EL (cell line): ENCODE measurements at places on chromosomes 11 and 22.
A peak's percentile ranks its signal among the peaks of the same experiment; 100 is the strongest.

GRCh38 chr11:129375751-129376657 lies at the start of gene BARX2:
BARX2 (plus strand) TSS chr11:129375848; CDS start chr11:129376036, 188 bp downstream.
- peak; percentile 32 for DNase-seq

DNA sequence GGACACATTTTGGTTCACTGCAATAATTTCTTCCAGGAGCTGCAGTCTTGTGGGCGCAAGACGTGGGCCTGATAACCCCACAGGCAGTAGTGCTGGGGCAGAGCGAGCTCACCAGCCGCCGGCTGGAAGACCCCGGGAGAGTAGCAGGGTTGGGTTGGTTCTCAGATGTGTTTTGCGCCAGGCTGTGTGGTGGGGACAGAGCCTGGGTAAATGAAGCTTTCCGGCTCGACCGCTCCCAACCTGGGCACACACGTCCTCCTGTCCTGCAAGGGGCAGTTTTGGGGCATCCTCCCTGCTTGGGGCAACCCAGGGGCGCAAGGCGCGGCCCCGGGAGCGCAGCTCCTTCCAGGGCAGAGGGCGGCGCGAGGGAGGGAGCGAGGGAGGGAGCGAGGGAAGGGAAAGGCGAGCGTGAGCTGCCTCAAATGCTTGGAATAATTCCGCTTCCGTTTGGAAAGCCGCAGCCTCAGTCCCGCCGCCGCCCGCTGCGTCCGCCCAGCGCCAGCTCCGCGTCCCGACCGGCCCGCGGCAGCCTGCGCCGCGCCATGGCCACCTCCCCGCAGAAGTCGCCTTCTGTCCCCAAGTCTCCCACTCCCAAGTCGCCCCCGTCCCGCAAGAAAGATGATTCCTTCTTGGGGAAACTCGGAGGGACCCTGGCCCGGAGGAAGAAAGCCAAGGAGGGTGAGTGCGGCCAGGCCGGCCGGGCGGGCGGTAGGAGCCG lies at the start of gene PARVA:
PARVA (plus strand) TSS at position 466 of the 718 bp plus-strand sequence; CDS start at position 543, 77 bp downstream.
- peak; percentile 90 for DNase-seq

- DNase-seq: no peak
Measured at GRCh38 chr11:120044011-120044675, 93.8 kb downstream of the TRIM29 start.

DNA sequence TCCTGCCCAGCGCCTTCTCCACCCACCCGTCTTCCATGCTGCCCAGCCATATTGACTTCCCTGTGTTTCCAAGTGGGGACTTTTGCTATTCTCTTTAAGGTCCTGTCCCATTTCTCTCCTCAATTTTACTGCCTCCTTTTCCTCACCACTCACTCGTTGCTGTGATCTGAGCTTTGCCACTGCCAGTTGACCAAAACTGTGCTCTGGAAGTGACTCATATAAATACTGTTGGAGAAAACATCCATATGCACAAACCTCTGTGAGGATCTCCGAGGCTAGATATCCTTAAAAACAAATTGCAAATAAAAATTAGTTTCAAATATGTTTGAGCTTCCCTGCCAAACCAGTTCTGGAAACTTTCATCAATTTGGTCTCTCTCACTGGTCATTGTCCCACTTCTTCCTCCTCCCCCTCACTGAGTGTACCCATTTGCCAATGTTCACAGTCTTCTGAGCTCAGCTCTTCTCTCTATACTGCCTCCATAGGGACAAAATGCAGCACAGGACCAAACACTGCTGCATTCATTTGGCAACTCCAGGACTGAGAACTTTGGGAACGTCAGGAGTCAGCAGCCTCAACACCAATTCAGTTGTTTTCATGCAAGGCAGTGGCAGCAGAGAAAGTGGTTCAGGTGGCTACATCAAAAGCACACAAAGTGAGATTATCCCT lies 34.0 kb upstream of the MMP13 start:
- DNase-seq: peak; percentile 62

- DNase-seq: no peak
Measured at GRCh38 chr11:128550261-128550821, 37.0 kb downstream of the ETS1 start.

GRCh38 chr11:76654298-76654851 lies 16.2 kb downstream of the LRRC32 start:
- DNase-seq: no peak

- no peak for DNase-seq
Measured at GRCh38 chr11:17428925-17429324, 40.5 kb upstream of the KCNJ11 start.

GRCh38 chr22:19522190-19522880 lies 1.9 kb downstream of the CLDN5 start:
- DNase-seq: no peak

DNA sequence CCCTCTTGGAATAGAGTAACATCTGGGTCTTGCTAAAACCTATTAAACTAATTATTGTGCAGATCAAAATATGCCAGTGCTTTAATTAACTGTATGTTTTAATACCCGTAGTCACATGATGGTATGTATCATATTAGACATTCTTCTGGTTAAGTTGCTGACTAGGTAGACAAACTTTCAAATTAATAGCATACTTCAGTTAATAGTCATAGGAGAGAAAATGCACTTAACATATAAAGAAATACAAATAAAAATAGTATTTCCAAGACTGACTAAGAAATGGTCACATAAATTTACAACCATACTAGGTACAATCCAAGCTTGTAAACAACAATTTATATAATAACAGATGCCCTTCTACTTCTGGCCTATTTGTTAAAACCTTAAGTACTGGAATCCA lies 7.6 kb upstream of the EXPH5 start:
- DNase-seq: peak; percentile 47

- no peak for DNase-seq
Measured at GRCh38 chr11:71251761-71252268, 562 bp downstream of the SHANK2 start.

DNA sequence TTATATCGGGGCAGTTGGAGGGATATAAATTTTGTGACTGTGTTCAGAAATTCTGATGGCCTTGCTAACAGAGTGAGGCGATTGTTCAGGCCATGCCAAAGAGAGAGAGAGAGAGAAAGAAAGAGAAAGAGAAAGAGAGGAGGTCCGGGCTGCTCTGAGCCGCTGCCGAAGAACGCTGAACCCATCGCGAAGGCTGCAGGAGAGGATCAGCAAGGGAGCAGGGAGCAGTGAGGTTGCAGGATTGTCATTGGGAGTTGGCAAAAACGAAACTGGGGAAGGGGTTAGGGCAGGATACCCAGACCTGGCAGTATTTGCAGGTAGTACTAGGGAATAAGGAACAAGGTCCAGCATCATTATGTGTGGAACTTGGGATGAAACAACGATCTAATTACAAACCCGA lies 537.1 kb downstream of the INSC start:
- no peak for DNase-seq

GRCh38 chr22:22431271-22432220 lies 77.0 kb downstream of the ZNF280B start:
- peak; percentile 49 for DNase-seq

DNA sequence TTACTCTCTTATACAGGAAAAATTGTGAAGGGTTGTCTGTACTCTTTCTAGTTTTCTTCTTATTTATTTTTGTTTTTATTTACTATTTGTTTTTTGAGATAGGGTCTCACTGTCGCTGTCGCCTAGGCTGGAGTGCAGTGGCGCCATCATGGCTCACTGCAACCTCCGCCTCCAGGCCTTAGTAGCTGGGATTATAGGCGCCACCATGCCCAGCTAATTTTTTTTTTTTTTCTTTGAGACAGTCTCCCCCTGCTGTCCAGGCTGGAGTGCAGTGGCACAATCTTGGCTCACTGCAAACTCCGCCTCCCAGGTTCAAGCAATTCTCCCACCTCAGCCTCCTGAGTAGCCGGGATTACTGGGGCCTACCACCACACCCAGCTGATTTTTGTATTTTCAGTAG lies 18.4 kb downstream of the CUL5 start:
- no peak for DNase-seq

DNA sequence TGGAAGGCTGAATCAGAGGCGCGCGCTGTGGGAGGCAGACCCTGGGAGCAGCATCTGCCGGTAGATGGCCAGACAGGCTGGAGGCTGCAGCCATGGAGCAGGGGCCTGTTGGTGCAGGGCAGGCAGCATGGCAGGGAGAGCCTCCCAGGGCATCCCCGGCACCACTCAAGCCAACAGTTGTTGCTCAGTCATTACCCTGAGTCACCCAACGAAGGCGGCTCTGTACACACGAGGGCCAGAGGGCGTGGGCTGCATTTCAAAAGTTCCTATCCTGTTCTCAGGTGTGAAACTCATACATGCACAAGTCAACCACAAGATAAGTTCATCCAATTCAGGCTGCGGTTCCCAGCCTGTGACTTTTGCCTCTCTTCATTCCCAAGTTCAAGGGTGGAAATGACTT lies 2.6 kb downstream of the ANO1 start:
- DNase-seq: no peak

DNA sequence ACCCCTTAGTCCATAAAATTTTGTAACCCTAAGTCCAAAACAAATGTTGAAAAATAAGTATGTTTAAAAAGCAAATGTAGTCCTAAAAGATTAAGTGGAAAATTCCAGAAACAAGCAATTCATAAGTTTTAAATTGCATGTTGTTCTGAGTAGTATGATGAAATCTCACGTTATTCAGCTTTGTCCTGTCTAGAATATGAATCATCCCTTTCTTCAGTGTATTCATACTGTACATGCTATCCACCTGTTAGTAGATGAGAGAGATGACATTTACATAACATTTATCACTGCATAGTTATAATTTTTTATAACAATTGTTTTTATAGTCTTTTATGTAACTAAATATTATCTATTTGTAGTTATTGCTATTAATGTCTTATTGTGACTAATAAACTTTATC lies 622.3 kb upstream of the CHORDC1 start:
- DNase-seq: no peak

- no peak for DNase-seq
Measured at GRCh38 chr11:42625757-42626665, 685.8 kb upstream of the API5 start.

GRCh38 chr11:12897390-12897789 lies 111.7 kb upstream of the RASSF10 start:
- no peak for DNase-seq

DNA sequence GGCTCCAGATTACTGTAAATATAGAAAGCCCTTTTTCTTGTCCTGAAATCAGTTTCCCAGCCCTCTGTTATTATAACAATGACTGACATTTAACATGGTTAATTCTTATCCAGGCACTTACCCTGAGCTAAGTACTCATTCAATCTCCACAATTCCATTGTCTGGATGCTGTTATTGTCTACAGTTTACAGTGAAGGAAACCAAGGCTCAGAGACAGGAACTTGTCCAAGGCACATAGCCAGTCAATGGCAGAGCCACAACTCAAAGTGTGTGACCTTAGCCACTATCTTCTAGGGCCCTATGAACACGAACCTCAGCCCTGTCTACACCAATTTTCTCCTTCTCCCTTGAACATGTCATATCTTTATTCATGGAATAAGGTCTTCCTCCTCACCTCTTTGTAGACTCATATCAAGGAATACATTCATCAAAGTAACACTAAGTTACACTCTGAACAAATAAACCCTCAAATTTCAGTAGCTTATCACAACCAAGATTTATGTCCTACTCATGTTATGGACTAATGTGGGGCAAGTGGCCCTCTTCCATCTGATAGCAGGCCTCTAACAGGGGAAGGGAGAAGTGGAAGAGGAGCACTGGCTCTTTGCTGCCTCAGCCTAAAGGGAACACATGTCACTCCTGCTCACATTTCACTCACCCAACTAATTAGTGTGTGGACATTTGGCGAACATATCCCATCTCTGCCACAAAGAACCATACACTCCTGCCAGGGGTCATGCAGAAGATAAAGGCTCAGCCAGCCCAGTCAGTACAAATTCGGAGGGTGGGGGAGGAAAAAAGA lies 39.3 kb upstream of the APLNR start:
- DNase-seq: no peak

GRCh38 chr11:110951950-110952503 lies 239.8 kb upstream of the ARHGAP20 start:
- no peak for DNase-seq

GRCh38 chr22:42919199-42919598 lies 62.1 kb upstream of the ARFGAP3 start:
- DNase-seq: peak; percentile 44

DNA sequence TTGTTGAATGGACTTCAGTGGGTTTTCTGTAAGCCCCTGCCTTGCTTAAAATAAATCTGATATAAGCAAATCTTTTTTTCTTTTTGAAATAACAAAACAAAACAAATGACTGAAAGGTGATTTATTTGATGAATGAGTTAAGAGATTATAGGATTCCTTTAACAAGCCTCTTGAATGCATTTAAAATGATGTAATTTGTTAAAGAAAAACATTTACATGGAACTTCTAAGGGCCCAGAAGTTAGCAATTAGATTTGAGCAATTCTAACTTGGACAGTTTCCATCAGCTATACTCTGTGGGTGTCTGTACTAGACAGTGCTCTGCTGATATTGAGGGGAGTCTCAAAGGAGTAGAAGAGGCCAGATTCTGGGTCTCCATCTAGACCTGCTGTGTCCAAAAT lies 143.5 kb upstream of the RAG2 start:
- DNase-seq: no peak

GRCh38 chr11:130260080-130260627 lies 54.6 kb downstream of the ZBTB44 start:
- no peak for DNase-seq

DNA sequence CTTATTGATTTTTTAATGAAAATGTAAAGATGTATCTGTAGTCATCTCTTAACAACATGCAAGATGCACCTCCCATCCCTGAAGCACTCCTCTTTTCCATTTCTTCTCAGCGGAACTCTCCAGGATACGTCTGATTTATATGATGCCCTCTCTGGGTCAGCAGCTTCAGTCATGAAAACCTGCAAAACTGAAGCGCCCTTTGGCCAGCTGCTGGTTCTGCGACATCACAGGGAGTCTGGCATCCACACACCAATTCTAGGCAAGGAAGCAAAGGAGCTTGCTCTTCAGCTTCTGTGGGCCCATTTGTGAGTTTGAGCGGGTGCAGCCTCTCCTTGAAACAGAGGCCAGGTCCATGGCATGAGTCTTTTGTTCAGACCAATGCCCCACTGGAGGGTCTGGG lies 1253.3 kb downstream of the TBC1D22A start:
- no peak for DNase-seq

- no peak for DNase-seq
Measured at GRCh38 chr11:71248251-71248570, 4.2 kb downstream of the SHANK2 start.

- DNase-seq: no peak
Measured at GRCh38 chr22:19398206-19398605, 33.3 kb downstream of the HIRA start.

GRCh38 chr11:109267293-109268095 lies 154.5 kb upstream of the C11orf87 start:
- DNase-seq: no peak

- DNase-seq: no peak
Measured at GRCh38 chr22:50739279-50739691, 1.3 kb downstream of the ACR start.
